ENCODE measurements at places on chromosomes 7 and 10.

- no peak for DNase-seq
Measured at GRCh38 chr7:121062671-121063279, 74.3 kb downstream of the CPED1 start.

DNA sequence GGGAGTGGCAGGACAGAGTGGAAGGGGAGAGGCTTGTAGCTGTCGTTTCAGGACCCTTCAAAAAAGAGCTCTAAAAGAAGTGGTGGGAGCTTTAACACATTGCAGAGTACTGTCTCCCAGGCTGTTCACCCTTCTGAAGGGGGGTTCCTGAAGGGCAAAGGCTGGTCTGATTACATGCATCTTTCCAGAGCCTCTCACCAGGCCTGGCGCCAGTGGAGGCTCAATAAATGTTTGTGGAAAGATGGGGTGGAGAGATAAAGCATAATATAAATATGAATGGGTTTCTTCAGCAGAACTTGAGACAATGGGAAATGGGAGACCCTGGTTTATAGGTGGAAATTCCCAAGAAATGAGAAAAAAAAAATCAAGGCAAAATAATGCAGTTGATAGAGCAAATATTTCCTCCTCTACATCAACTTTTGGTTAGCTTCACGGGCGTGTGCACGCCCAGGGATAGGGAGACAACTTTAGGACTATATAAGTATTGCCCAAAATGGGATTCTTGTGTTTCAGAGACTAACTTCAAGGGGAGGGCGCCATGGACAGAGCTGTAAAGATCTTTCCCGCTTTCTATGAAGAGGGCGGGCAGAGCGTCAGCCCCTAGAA lies 613 bp upstream of the BUB3 start:
- no peak for DNase-seq

DNA sequence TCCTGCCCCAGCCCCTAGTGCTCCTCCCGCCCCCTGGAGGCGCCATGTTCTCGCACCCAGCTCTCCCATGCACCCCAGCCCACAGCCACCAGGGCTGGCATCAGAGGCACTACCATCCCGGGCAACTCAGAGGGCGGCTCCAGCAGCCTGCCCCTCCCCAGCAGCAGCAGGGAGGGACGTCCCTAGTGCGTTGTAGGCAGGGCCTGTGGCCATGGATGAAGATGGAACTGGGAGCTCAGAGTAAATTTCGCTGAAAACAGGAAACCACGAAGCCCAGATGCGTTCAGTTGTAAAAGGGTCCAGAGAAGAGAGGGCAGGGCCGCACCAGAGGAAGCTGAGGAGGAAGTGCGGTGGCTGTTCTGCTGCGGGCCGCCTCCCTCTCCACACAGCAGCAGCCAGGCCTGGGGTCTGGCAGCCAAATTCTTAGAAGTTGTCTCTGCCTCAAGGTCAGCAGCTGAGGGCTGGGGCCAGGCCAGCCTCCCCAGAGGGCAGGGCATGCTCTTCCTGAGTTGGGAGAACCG lies 24.6 kb downstream of the VSIR start:
- DNase-seq, result no peak

- no peak for DNase-seq
Measured at GRCh38 chr7:95322396-95322795, 1.9 kb downstream of the PON1 start.

- DNase-seq, result no peak
Measured at GRCh38 chr10:129779126-129780111, 184.7 kb downstream of the EBF3 start.

- DNase-seq, result no peak
Measured at GRCh38 chr7:93196336-93196735, 29.9 kb downstream of the HEPACAM2 start.

DNA sequence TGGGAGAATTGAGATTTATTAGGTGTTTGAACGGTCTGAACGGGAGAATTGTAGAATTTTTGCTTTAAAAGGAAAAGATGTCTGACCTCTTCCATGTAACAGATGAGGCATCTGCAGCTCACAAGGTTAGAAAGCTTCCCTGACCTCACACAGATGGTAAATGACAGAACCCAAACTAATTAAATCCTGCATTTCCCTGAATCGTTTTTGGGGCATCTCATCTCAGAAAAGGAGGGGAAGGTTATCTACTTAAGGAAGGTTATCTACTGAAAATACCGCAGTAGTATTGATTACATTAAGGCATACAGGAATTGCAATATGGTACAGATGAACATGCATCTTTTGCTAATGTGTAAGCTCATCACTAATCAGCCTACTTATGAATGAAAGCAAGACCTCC lies 278.3 kb downstream of the CCDC3 start:
- DNase-seq, result no peak

- no peak for DNase-seq
Measured at GRCh38 chr10:102657984-102658724, 13.9 kb downstream of the TRIM8 start.

DNA sequence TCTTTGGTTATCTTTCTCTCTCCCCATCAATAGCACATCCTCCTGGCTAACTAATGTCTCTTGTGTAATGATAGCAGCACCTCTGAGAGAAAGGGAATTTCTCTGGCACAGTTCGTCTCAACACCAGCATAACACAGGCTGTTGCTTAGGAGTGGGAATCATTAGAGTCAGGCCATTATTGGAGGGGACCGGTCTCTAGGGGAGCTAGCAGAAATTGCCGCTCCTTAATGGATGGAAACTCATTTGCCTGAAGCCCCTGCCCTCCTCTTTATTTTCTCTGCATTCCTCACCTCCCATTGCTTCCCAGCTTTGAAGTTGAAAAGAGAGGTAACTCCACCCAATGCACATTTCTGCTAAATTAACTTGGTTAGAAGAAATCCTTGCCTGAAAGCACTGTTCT lies 11.9 kb downstream of the LRRC4 start:
- DNase-seq, result no peak

- no peak for DNase-seq
Measured at GRCh38 chr7:137871170-137871915, 24.6 kb upstream of the DGKI start.

- no peak for DNase-seq
Measured at GRCh38 chr7:107813524-107813923, 10.5 kb upstream of the SLC26A3 start.

- DNase-seq, result no peak
Measured at GRCh38 chr10:110651044-110651958, 7.2 kb downstream of the RBM20 start.

DNA sequence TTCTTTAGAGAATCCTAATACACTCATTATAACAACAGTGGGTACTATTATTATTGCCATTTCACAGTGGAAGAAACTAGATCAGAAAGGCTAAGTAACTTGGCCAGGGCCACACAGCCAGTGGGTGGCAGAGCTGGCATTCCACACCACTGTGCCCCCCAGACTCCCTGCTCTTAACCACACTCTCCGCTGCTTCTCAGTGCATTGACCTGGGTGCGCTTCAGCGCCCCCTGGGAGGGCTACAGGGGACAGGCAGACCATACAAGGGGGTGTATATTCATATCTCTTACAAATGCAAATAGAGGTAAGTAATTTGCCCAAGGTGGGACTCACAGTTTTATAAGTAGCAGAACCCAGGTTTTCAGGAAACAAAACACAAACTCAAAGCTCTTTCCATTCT lies 77.0 kb upstream of the NMT2 start:
- DNase-seq, result no peak

GRCh38 chr10:101065481-101066145 lies 3.8 kb downstream of the KAZALD1 start:
- no peak for DNase-seq

- DNase-seq, result no peak
Measured at GRCh38 chr10:47050618-47051455, 139.6 kb downstream of the PTPN20 start.

DNA sequence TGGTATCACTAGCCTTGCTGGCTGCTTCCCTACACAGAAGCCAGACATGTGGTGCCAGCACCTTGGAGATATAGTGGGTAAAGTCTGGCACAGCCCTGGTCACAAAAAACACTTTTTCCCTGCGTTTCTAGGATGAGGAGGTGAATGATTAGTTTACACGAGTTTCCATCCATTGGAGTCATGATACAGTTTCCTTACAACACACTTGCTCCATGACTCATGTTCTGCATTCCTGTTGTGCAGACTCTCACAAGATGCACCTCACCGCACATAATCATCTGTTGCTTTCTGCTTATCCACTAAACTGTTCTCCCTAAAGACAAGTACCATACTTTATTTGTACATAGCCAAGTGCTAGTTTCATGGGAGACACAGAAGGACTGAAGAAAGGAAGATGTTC lies 747.1 kb upstream of the GALNT17 start:
- DNase-seq, result no peak

GRCh38 chr7:108028111-108028510 lies 25.1 kb upstream of the LAMB1 start:
- no peak for DNase-seq

DNA sequence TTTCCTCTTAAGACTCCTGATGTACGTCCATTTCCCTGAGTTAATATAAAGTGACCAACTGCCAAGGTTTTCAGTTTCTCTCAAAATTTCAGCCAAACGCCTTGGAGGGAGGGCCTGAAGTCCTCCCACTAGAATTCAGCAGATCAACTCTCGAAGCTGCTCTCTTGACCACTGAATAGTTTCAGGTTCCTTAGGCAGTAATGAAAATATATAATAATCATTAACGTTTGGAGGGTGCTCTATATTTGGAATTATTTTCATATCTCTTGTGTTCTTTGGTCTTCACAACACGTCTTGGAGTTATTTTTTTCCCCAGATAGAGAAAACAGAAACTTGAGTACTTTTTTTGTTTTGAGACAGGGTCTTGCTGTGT lies 123.6 kb upstream of the SFMBT2 start:
- DNase-seq, result no peak

- DNase-seq, result peak; percentile 71
Measured at GRCh38 chr10:97188261-97188711, 2.5 kb upstream of the SLIT1 start.

GRCh38 chr7:79414910-79415309 lies 38.6 kb downstream of the MAGI2 start:
- no peak for DNase-seq

GRCh38 chr7:28661826-28662595 lies 249.7 kb downstream of the CREB5 start:
- no peak for DNase-seq

DNA sequence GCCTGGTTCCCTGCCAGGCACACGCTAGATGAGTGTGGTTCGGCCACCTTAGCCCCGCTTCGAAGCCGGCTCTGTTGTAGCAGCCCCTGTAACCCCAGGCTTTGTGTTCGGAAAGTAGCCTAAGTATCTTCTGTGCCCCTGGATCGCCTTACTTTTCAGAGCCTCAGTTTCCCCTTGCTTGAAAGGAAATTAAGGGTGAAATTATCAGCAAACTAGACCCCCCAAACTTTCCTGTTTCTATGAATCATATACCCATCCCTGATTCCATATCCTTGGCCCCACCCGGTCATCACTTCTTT lies 312 bp downstream of the PDCD11 start:
- no peak for DNase-seq

- peak; percentile 83 for DNase-seq
Measured at GRCh38 chr7:132755538-132756483, 179.5 kb upstream of the PLXNA4 start.

- DNase-seq, result peak; percentile 15
Measured at GRCh38 chr7:96784597-96784996, 75.0 kb upstream of the SEM1 start.

DNA sequence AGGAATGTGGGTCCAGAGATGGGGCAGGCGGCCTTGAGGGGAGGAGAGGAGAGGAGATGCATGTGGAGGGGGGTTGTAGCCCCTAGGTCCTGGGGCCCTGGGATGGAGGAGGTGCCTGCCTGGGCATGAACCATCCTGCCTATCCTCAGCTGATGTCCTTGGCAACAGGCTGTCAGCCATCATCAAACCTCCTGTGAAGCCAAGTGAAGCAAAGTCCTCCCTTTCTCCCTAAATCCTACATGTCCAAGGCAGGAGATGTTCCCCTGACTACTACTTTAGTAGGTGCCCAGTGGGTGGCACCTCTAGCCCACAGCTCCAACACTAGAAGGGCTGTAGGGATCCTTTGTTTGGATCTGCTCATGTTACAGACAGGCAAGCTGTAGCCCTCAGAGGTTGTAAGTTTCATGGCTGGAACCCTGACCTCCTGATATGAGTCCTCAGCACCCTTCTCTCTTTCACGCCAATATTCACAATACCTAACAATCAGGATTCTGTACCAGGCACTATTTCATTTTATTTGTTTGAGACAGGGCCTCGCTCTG lies 66.6 kb upstream of the SYPL1 start:
- no peak for DNase-seq

- no peak for DNase-seq
Measured at GRCh38 chr7:98168904-98169621, 42.2 kb upstream of the BHLHA15 start.

DNA sequence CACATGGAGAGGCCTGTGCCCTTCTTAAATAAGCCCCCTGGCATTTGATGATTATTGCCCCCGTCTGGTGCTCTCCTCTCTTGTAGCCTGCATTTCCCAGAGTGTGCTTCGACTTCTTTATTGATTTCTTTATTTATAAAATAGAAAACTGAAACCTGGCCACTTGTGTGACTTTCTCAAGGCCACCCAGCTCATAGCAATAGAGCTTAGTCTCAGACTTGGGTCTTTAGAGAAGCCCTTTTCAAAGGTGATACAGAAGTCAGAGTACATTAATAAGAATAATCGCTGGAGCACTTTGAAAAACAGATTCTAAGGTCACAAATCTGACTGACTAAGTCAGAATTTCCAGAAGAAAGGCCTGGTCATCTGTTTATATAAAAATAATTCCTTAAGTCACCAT lies 86.6 kb downstream of the NOC3L start:
- DNase-seq, result no peak

- no peak for DNase-seq
Measured at GRCh38 chr7:36862771-36863261, 138.5 kb upstream of the AOAH start.

DNA sequence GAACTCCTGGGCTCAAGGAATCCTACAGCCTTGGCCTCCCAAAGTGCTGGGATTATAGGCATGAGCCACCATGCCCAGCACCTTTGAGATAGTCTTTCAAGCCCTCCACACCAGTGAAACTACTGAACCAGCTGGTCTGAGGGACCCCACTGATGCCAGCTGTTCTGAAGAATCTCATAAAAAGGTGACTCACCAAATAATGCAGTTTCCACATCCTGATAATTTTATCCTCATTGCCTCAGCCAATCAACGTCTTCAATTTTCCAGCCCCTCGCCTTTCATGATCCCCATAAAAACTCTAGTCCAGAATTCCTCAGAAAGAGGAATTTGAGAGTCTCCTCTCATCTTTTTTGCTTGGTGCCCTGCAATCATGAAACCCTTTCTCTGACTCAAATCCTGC lies 1691.6 kb upstream of the LRRTM3 start:
- DNase-seq, result no peak

- no peak for DNase-seq
Measured at GRCh38 chr10:132308587-132309470, 1.1 kb upstream of the STK32C start.

GRCh38 chr10:14547816-14548215 lies 217.1 kb upstream of the FRMD4A start:
- DNase-seq, result no peak

DNA sequence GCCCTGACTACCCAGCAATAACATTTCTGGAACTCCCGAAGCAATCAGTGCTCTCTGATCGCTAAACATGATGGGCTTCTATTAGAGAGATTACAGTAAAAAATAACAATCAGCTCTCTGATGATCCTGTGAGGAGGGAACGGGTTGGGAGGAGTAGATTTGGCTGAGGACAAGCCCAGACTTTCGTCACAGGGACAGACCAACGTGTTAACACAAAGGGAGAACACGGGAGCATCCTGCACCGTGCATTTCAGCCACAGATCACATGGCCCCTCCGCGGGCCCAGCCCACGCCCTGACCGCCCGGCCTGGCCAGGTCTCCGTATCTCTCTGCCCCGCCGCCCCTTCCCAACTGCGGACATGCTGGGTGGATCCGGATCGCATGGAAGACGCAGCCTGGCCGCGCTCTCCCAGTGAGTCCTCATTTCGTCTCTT lies 95.0 kb upstream of the AGBL3 start:
- DNase-seq, result peak; percentile 81

- no peak for DNase-seq
Measured at GRCh38 chr10:23754179-23754578, 315.3 kb downstream of the OTUD1 start.

Data from NCI-H1105 treated with DMSO at 0.1 percent for 48 hours (cell line).